ENCODE measurements at places on chromosomes 7 and 10.

DNA sequence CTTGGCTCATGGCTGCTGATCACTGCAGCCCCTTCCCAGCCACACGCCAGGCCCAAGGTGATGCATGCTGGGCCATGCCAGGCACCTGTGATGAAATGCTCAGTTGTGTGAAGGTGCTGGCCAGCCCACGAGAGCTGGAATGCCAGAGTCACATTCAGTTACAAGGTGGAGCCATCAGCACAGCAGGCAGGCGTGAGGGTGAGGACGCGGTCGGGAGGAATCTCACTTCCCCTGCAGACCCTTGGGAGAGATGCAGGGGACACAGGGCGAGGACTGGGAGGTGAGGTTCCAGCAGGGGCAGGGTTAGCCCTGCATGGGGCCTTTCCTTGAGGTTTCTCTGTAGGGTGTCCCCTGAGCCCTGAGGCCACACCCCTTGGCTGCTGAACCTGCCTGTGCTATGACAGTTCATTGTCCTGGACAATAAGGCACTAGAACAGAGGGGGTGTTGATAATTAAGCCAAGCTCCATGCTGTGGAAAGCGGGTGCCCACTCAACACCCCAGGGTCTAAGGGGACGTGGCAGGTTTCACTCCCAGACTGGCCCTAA, 82.4 kb downstream of the ADARB2 start:
- DNase-seq = no peak

DNA sequence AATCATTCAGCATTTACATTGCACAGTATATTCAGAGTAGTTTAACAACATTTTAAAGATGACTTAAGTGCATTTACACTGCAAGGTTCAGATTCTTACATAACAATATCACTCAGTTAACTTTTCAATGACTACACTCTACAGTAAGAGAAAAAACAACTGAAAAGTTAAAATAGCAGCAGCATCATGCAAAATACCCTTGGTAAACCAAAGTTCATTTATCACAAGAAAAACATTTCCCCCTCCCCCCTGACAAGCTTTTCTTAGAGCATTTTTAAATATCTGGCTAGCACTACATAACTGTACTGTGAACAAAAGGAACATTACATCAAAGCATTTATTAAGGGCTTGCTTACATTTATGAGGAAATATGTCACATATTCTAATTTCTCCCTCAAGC, 179.5 kb upstream of the HGF start:
- DNase-seq = no peak

- no peak for DNase-seq
Observed at GRCh38 chr10:63281967-63282366, 148.8 kb downstream of the NRBF2 start.

DNA sequence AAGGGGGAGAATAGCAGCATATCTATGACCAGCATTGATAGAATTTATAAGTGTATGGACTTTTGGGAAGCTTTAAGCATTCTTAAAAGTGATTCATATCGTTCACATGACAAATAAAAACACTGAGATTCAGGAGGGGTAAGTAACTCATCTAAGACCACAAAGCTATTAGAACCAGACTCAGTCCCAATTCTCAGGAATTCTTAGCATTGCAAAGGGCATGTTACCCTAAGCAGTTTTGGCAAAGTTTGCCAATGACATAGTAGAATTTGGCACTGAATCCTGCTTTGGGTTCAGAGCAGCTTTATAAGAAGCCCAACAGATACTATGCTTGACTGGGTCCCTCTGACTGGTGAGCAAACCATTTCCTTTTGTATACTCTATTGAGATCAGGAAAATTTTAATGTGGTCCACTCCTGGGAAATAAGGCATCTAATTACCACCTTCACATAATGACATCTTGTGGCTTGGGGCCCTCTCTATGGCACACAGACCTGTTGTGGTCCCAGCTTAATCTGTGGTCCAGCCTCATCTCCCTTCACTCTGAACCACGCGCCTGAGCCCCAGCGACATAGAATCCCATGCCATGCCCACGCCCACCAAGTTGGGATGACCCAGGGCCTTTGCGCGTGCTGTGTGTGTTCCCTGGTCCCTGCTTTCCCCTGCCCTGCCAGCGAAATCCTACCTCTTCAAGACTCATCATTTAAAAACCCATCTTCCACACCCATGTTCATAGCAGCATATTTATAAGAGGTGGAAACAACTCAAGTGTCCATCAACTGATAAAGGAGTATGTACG, 37.5 kb upstream of the DOCK1 start:
- DNase-seq = no peak

DNA sequence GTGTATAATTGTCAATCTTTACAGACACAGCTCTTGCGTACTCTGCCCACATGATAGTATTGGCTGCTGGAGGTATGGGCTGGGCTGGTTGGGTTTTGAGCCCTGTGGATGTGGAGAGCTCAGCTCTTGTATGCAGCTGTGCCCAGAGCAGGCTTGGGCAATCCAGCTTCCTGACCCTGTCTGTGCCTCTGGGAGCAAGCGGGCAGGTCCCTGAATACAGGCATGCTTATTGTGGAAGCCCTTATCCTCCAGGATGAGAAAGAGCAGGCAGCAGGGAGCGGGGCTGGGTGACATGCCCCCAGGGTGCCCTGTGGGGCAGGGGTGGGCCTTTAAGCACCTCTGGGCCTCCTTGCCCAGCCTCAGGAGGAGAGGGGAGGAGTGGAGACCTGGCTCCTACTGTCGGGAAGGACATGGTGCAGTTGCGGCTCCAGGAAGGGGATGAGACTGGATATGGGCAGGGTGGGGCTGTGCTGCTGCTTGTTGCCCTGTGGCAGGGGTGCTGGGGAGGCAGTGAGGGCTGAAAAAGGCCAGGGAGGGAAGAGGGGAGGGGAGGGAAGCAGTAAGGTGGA, 32.7 kb upstream of the SH2D4B start:
- no peak for DNase-seq

DNA sequence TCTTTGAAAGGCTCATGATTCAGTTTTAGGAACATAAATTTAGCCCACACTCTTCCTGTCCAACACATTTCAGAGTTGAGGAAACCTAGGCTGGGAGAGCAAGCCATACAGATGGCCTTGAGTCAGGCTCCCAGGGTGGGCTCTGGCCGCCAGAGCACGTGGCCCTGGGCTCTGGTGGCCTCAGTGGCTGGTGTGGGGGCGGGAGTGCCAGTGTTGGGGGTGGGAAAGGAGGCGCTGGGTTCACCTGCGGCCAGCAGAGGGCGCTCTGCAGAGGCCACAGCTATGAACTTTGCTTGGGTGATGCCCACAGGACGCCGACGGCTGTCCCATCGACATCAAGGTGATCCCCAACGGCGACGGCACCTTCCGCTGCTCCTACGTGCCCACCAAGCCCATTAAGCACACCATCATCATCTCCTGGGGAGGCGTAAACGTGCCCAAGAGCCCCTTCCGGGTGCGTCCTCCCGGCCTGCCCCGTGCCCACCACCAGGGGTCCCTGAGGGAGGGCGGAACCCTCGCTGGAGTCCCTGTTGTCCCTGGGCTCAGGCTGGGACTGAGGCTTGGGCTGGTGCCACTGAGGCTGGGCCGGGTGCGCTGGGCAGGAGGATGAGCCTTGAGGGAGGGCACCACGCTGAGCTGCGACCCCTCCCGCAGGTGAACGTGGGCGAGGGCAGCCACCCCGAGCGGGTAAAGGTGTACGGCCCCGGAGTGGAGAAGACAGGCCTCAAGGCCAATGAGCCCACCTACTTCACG, 11.9 kb downstream of the FLNC start:
- no peak for DNase-seq

DNA sequence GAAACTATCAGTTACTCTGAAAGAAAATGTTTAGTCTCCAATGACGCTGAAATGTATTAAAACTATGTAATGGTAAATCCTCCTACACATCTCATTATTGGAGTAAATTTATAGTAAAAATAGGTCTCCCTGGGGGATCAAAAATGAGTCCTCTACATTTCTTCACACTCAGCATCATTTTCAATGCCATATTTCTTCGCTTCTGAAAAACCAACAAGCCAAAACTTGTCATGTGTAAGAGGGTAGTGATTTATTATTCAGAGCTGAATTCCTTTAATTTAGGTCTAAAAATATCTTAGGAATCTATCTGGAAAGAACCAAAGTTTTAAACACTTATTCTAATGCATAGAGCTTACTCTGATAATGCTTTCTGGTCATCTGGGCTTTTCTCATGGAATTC, 3.0 kb downstream of the PDK4 start:
- DNase-seq = no peak
